ENCODE measurements at places on chromosomes 6 and 20. TPM values are rescaled to one million over a fixed set of nuclear protein-coding genes. Genes with fewer than 3 reads are reported as not detected.

PNPLA1 gene
- 0.05 TPM for polyA plus RNA-seq

ADAM33 gene
- 0.06 TPM for polyA plus RNA-seq

TSPYL4 gene
- polyA plus RNA-seq, result 43.1 TPM

- no peaks in the 10 kb centered on the region for H3K36me3 ChIP-seq
- H3K27me3 ChIP-seq, result no peaks in the 10 kb centered on the region
- no peak for DNase-seq
Observed at GRCh38 chr20:52426856-52427255, 235.3 kb upstream of the ZFP64 start.

DNA sequence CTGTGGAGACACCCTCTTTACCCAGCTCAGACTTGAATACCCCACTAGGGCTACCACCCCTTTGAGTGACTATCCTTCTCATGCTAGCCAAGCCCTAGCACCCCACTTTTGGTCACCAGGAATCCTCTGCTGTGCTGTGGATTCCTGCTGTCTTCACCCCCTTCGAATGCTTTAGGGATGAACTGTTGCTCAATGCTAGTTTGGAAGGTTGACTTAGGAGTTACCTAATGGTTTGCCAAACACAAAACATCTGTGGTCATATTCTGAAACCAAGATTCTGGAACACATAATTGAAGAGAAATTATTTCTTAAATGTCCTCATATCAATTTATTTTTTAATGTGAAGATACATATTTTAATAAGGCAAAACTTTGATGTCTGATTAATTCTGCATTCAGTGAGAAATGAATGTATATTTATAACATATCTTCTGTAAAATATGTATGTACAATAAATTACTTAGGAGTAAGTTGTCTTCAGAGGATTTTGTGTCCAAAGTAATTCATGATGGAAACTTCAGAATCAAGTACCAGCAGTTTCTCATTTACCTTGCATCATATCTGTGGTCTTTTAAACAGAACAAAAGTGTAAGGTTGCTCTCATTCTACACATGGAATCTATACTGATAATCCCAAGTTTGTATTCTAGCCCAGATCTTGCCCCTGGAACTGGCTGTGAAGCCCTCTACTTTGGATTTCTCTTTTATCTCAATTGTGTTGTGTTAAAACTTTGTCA, 46.9 kb downstream of the TMEM200A start:
- no peak overlapping the region for H3K4me3 ChIP-seq

GRCh38 chr6:88612631-88613030, 350.8 kb downstream of the RNGTT start:
- H3K36me3 ChIP-seq, result no peaks in the 10 kb centered on the region
- H3K4me1 ChIP-seq, result no peaks in the 10 kb centered on the region
- no peak overlapping the region for H3K27ac ChIP-seq
- no peak overlapping the region for H3K4me3 ChIP-seq
- DNase-seq, result no peak
- no peaks in the 10 kb centered on the region for H3K27me3 ChIP-seq
